LHCN-M2 (cell line): ENCODE measurements at places on chromosomes 1 and 21.
A peak's percentile ranks its signal among the peaks of the same experiment; 100 is the strongest.

GRCh38 chr21:37157938-37158337, 84.9 kb downstream of the TTC3 start:
- DNase-seq = no peak

DNA sequence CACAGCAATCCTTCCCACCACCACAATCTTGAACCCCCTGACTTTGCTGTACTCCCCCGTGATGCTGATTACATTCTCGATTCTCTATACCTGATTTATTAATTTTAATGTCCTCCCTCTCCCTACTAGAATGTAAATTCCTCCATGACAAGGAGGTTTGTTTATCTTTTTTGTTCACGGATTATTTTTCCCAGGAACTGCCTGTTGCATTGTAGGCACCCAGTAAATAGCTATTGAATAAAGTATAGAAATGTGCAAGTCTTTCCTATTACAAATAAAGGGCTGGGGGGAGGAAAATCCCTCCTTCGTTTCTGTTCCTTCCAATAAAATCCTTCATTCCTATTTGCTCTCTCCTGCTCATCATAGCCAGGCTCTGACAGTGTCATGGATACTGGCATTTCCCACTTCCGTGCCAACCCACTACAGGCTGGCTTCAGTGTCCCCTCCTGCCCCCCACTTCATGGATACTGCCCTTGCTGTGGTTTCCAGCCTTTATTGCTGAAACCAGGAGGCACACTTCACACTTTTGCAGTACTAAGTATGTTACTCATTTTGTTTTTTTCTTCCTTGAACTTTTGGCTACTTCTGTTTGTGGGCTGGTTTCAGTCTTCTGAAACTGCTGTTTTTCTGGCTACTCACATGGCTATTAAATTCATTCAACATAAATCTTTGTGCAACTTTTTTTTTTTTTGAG, 7.5 kb downstream of the KIF1B start:
- DNase-seq = peak; percentile 63

DNA sequence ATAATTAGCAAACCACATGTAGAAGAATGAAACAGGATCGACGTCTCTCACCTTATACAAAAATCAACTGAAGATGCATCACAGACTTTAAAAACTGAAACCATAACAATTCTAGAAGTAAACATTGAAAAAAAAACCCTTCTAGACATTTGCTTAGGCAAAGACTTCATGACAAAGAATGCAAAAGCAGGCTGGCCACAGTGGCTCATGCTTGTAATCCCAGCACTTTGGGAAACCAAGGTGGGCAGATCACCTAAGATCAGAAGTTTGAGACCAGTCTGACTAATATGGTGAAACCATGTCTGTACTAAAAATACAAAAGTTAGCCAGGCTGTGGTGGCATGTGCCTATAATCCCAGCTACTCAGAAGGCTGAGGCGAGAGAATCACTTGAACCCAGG, 1351.7 kb downstream of the MRPL39 start:
- DNase-seq = no peak

GRCh38 chr21:34692458-34693020, 23.7 kb downstream of the CLIC6 start:
- no peak for DNase-seq

DNA sequence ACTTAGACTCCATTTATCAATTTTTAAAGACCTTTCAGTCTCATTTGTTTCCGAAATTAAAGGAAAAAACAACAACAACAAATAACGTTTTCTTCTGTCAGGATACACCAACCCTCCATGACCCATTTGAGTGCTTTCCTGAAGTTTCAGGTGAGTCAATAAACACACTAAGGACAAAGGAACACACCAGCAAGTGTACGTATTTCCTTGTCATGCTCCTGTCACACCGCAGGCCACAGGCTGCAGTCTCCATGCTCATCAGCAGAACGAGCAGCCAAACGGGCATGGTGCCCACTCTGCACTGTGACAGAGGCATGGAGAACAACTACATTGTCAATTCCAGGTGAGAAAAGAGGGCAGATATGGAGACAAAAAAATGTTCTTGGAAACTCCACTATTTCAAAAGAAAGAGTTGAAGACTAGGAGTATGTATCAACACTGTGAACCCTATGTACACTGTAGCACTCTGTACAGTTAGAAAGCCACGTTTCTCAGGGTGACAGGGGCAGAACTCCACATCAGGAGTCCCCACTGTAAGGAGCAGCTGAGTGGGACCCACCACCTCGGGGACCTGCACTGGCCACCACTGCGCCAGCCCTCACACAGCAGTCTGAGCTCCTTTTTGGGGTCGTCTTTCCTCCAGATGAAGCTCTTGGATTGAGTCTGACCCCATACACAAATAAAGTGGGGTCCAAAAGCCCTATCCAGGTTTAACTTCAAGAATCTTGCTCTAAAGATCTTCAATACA, 2.6 kb downstream of the PTTG1IP start:
- DNase-seq = peak; percentile 31

DNA sequence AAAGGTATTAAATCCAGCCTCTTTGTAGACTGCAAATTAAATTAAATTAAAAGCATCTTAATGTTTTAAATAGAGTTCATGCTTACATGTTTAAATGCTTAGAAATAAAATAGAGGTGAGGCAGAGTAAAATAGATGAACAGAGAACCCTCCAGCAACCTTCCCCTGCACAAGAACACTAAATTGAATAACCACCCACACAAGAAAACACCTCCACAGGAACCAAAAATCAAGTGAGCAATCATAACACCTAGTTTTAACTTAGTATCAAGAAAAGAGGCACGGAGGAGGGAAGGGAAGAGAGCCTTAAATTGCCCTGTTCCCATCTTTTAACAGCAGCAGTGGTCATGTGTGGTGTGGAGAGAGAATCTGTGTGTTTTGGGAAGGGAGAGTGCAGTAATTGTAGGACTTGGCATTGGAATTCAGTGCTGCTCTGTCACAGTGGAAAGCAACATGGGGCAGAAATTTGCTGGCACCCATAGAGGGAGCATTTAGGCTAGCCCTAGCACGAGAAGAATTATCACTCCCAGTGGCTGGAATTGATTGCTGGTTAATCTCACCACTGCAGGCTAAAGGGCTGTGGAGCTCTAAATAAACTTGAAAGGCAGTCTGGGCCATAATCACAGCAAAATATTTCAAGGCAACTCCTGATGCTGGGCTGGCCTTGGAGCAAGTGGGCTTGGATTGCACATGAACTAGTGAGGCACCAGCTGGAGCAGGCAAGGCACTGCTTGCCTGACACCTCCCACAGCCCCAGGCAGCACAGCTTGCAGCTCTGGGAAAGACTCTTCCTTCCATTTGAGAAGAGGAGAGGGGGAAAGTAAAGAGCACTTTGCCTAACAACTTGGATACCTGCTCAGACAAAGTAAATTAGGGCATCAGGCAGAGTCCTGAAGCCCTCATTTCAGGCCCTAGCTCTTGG, 1478.8 kb downstream of the NCAM2 start:
- DNase-seq = no peak

- no peak for DNase-seq
These were observed 110.4 kb downstream of the ACBD6 start for GRCh38 chr1:180392020-180392419.

DNA sequence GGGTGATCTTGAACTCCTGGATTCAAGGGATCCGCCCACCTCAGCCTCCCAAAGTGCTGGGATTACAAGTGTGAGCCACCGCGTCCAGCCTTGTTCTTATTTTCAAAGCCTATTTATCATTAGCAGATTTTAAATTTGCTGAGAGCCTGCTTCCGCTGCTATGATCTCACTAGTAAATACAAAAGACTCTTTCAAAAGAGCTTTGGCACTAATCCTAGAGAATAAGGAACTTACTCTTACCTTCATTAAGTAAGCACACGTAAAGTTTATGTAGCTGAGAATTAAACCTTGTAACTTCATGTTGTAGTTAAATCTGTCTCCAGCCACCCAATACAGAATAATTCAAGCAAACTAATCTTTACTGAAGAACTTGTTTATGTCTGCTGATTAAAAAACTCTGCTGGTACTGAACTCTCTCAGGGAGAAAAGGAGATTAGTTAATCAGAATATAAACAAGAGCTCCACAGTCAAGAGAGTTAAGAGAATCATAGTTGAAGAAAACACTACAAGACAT, 72.3 kb downstream of the RUSC1 start:
- DNase-seq = no peak

- DNase-seq = no peak
These were observed 93.0 kb downstream of the MTR start for GRCh38 chr1:236888126-236888525.

DNA sequence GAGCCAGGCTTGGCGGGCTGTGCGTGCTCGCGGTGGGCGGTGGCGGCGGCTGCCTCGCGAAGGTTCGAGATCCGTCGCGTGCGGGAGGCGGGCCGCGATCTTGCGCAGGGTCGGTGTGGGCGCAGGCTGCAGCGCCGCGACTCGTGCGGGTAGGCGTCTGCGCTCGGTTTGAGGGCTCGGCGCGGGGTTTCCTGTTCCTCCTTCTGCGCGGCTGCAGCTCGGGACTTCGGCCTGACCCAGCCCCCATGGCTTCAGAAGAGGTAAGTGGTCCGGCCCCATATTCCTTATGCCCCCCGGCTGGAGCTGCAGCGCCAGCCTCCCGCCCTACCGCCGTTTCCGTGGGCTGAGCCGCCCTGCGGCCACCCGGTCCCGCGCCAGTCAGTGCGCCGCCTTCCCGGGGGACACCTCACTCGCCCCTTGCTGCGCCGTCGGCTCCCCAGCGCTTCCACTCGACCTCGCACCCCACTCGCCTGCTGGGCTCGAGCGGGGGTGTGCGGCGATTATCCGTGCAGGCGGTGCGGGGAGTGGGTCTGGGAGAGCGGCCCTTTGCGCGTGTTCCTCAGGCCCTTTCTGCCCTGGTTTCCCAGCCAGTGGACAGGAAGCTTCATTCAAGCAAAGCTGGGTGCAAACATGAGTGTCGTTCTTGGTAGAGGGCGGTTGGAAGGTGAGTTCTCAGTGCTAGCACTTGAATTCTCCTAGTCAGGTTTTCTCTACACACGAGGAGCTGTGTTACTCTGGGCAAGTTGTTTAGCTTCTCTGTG, at the start of gene CACYBP:
Gene CACYBP, plus strand, starts transcription at position 12 of the 761 bp plus-strand sequence. Its CDS starts 234 bp downstream, at position 246.
- no peak for DNase-seq

DNA sequence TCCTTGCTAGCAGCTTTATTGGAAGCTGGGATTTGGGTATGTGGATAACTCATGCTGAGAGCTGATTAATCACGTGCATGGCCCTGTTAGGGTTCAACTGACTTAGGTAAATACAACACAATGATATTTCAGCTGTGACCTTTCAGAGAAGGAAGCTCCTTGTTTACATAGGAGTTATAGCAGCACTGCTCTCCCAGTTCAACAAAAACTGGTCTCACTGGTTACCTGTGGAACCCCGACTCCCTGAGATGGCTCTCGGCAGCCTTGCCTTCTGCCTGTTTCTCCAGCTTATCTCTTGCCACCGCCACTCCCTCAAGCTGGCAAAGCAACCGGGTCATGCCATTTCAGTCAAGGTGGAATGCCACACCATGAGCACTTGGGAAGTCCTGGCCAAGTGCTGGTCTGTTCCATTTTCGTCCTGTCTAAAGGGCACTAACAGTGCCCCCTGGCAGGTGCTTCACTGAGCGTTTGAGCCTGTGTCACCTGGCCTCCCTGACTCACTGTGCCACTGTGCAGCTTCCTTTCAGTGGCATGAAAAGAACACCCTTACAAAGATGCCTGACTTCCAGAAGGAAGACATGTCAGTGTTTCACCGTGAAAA, 31.6 kb downstream of the DOP1B start:
- DNase-seq = no peak

GRCh38 chr1:84078108-84078841, 65.8 kb upstream of the PRKACB start:
- DNase-seq = peak; percentile 42

GRCh38 chr1:199550199-199551065, 477.1 kb upstream of the NR5A2 start:
- peak; percentile 20 for DNase-seq

DNA sequence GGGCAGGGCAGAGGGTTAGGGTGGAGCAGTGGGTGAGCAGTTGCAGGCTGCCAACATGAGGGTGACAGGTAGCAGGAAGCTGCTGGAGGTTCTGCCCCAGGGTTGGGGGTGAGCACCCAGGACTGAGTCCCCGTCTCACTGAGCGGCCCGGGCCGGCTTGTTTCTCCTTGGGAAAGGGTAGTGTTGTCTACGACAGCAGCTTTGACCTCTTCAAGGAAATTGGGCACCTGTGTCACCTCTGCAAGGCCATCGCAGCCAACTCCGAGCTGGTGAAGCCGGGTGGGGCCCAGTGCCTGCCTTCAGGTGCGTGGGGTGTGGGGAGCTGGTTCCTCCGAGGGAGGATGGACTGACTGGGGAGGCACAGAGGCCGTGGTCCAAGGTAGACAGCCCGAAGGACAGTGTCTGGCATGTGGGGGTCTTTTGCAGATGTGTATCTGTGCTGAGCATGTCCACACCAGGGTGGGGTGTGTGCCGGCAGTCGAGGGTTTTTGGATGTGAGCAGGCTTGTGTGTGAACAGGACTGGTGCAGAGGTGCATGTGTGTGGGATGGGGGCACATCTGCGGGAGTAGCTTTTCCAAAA, 51.9 kb downstream of the DISP3 start:
- no peak for DNase-seq

GRCh38 chr1:20009212-20009611, 29.8 kb upstream of the PLA2G2A start:
- DNase-seq = no peak

DNA sequence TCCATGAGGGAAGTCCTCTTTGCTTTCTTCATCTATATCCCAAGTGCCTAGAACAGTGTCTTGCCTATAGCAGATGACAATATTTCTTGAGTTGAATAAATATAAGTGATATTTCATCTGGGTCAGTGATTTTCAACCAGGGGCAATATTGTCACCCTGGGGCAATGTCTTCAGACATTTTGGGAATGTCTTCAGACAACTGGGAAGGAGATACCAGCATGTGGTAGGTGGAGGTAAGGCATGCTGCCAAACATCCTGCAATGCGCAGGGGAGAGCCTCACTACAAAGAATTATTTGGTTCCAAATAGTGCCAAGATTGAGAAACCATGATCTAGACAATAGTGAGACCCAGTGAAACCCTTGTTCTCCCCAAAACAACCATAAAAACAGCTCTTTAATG, 54.7 kb downstream of the C1orf94 start:
- DNase-seq = no peak

DNA sequence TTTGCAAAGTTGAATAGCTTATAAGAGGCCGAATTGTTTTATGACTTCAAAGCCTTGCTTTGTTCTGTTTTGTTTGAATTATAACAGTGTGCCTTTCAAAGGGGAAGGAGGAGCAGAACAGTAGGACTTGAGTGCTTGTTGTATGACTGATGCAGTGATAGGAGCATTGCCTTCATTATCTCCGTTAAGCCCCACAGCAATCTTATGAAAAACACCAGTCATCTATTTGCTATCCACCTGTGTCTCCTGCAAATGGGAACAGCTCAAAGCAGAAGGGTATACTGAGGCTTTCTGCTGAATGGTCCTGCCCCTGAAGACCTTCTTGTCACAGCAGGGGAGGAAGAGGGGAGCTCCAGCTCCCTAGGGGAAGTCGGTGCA, 127.5 kb downstream of the RNF220 start:
- no peak for DNase-seq

- DNase-seq = no peak
These were observed 40.8 kb downstream of the DSTYK start for GRCh38 chr1:205170532-205171269.

DNA sequence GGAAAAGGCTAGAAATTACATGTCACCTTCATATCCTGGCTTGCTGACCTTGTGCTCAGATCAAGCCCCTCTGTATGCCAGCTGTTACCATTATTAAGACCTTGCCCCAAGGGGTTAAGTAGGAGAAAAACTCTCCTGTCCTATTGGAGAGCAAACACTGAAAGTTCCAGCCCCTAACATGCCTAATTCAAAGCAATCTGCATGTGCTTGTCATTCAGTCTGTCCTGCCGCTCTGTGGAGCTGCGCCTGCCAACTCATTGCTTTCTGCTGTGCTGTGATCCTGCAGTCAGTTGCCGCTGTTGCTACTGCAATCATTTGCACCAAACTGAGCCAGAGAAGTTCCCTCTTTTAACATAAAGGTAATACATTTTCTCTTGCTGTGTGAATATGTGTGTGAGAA, 113.4 kb downstream of the DISP1 start:
- DNase-seq = no peak
